ENCODE measurements at places on chromosomes 12 and 14.
A peak's percentile ranks its signal among the peaks of the same experiment; 100 is the strongest.

- no peak for DNase-seq
Measured at GRCh38 chr14:50344116-50344775, 32.1 kb downstream of the DMAC2L start.

- no peak for DNase-seq
Measured at GRCh38 chr12:28602786-28603185, 412.5 kb downstream of the CCDC91 start.

GRCh38 chr12:128594521-128594920, 229.2 kb downstream of the SLC15A4 start:
- no peak for DNase-seq

- no peak for DNase-seq
Measured at GRCh38 chr14:20468764-20469241, 403 bp upstream of the PNP start.

DNA sequence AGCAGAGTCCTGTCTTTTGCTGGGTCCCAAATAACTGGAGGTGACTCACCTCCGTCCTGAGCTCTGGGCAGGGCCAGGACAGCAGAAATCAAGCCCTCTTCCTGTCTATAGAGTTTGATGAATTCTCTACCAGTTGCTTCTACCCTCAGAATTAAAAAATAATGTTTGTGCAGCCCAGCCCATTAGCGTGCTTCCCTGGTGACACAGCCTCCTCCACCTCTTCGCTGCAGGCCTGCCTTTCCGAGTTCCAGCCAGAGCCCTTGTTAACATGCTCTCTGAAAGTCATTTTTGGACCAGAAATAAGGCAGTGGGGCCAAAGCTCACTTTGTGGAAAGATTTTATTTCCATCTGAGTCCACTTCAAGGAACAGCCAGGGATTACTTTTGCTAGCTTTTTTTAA, 94.0 kb downstream of the TBX5 start:
- no peak for DNase-seq

DNA sequence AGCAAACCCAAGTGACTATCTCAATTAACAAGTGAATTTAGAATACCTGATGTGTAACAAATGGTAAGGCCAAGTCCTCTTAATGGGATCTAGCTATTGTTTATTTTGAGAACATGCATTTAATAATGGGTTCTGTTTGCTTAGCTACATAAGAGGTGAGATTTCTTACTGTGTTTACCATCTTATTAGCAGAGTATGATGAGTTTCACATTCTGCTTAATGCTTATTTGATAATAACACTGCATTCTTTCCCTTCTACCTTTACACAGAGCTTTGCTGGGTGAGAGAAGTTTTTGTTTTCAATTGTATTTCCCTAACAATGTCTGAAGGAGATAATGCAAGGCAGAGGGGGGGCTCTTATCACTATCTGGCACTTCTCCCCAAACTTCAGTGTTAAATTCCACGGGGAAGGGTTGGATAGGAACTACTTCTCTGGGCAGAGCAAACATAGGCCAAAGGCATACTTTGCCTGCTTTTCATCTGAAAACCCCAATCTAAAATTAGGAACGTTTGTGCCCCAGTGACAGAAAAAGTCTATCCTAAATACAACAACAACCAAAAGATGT, 129.0 kb upstream of the ATXN7L3B start:
- no peak for DNase-seq

- DNase-seq = no peak
Measured at GRCh38 chr14:23633160-23633701, 2.9 kb upstream of the DHRS2 start.

- no peak for DNase-seq
Measured at GRCh38 chr14:89365061-89365801, 51.8 kb downstream of the FOXN3 start.

DNA sequence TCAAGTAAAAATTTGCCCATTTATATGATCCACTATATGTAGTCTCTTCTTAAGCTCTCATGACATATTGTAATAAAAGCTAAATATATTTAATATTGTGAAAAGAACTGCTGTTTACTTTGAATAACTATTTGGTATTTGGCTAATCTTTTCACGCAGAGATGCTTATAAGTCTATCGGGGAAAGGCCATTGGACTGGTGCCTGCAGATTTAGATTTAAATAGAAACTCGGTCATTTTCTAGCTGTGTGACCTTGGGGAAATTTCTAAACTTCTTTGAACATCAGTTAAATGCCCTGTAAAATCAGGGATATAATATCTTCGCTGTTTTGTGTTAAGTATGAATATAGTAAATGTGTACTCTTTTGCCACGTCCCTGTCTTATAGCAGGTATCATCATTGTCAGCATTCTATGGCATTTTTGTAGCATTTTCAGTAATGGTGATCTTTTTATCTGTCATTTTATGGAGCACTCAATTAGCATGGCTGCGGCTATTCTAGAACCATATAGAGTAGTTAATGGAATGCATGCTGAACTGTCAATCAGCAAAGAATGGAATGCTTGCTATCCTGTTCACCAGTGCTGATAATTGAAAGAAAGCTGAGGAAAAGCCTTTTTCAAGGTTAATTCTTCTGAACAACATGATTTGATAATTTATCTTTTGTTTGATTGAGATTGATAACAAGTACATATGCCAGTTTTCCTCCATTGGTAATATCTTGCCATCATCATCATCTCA, 181.2 kb downstream of the TMTC2 start:
- no peak for DNase-seq

DNA sequence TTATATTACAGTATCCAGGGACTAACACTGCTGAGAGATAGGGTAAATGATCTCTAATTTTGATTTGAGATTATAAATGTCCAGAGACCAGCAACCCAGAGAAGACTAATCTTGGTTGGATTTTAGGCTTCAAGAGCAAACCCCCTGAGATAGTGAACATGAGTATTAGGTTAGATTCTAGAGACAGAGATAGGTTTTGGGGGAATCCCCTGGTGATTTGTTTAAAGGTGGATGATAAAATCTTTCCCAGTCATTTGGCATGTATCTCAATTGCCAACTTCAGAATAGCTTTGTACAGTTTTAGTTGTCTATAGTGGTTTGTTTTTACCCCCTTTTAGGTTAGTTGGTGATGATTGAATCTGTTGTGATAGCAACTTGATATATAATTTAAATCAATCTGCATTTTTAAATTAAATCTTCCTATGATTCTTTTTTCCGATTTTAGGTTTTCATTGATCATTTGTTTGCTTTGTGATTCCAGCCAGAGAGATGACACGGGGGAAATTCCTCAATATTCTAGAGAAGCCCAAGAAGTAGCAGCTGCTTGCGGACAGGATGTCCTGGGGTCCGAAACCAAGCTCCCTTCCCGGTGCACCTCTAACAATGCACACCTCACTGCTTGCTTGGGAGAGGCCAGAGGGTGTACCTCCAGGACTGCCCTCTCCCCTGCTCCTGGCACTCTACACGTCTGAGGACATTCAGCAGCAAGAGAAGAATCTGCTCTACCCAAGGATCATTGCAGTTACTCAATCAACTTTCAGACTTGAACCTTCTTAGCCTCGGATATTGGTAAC, 40.6 kb upstream of the VSX2 start:
- no peak for DNase-seq

GRCh38 chr14:104222396-104223036, 84.1 kb downstream of the KIF26A start:
- no peak for DNase-seq

GRCh38 chr12:4279198-4279690, 5.7 kb downstream of the CCND2 start:
- no peak for DNase-seq

DNA sequence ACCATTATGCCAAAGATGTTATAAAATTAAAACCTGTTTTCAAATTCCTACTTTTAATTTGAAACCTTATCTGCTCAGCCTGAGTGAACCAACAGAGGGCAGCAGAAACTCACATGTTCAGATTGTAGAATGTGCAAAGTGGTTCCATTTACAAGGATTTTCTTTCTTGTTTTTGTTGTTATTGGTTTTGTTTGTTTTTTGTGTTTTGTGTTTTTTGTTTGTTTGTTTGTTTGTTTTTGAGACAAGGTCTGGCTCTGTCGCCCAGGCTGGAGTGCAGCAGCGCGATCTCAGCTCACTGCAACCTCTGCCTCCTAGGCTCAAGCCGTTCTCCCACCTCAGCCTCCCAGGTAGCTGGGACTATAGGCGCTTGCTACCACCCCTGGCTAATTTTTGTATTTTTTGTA, 22.8 kb upstream of the GARIN2 start:
- peak; percentile 43 for DNase-seq

GRCh38 chr14:33952541-33952940, 1.7 kb upstream of the EGLN3 start:
- DNase-seq = no peak

GRCh38 chr14:91349481-91350074, 68.0 kb downstream of the CCDC88C start:
- DNase-seq = no peak

DNA sequence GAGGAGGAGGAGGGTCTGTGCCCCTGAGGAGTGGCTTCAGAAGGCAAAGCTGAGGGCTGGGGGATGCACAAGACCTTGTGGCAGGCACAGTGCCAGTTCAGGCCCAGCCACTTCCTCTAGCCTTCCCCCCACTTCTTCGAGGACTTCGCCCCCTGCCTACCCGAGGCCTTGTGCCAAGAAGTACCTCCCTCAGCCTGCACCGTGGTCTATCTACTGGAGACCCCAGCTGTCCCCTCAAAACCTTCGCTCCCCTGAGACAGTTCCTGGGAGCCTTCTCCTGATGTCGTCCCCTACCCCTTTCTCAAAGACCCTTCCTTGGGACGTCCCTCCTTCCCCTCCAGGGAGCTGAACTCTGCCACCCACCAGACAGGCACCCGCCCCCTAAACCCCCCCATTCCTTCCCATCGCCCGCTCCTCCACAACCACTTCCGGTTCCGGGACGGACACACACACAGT, 604 bp downstream of the ZNF384 start:
- DNase-seq = no peak

DNA sequence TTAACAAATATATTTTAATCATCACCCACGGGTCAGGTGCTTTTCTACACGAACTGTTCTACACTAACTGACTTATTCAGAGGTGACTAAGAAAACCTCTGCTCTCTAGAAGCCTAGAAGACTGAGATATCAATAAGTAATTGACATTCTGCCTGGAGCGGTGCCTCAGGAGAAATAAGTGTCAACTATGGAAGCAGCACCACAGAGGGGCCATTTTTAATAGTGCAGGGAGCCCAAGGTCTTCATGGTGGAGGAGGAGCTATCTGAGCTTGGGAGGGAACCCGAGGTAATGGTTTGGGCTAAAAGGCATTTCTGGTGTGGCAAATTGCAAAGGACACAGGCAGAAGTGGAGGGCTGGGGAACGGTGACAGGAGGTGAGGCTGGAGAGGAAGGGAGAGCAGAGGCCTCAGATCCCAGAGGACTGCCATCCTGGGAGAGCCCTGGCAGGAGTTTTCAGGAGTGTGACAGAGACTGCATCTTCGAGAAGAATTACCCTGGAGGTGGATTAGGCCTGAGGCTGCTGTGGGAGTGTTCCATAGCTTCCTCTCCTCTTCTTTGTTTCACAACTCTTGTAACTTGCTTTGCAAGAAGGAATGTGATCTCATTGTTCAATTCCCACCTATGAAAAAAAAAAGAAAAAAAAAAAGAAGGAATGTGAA, 123.1 kb downstream of the NPAS3 start:
- no peak for DNase-seq

GRCh38 chr14:77926942-77927341, 127.0 kb downstream of the ADCK1 start:
- DNase-seq = no peak

GRCh38 chr14:22994762-22995275, 12.5 kb upstream of the AJUBA start:
- no peak for DNase-seq

- DNase-seq = no peak
Measured at GRCh38 chr12:86148071-86148470, 108.1 kb downstream of the MGAT4C start.

GRCh38 chr12:103387385-103387784, 108.4 kb downstream of the C12orf42 start:
- DNase-seq = no peak

DNA sequence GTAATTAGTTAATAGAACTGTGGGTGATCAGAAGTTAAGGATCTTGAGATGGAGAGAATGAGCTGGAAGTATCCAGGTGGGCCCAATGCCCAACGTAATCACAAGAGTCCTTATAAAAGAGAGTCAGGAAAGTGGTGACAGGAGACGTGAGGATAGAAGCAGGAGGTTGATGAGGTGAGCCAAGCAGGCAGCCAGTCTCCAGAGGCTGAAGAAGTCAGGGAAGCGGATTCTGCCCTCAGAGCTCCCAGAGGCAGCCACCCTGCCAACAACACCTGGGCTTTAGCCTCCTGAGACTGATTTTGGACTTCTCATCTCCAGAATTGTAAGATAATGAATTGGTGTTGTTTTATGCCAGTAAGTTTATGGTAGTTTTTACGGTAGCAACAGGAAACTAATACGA, 10.1 kb upstream of the SAV1 start:
- DNase-seq = no peak

GRCh38 chr12:81668475-81668874, 90.7 kb downstream of the PPFIA2 start:
- no peak for DNase-seq

DNA sequence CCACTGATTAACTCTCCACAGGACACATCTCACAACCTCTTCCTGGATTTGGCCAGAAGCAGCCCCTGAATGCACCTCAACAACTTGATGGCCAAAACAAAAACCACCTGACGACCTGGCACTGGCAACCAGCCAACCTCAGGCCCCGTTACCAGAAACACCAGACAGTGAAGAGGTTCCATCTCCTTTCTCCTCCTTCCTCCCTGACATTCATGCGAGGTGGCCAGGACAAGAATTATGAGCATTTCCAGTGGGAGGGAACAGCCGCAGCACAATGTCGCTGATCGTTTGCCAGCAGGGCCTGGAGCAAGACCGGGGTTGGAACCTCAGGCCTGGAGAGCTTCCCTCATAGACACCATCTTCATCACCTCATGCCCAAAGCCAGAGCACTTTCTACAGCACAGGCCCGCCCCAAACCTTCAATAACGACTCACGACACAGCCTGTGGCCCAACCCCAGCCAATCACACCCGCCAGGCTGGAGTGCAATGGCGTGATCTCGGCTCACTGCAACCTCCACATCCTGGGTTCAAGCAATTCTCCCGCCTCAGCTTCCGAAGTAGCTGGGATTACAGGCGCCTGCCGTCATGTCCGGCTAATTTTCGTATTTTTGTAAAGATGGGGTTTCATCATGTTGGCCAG, 48.7 kb downstream of the CCDC88C start:
- DNase-seq = no peak

DNA sequence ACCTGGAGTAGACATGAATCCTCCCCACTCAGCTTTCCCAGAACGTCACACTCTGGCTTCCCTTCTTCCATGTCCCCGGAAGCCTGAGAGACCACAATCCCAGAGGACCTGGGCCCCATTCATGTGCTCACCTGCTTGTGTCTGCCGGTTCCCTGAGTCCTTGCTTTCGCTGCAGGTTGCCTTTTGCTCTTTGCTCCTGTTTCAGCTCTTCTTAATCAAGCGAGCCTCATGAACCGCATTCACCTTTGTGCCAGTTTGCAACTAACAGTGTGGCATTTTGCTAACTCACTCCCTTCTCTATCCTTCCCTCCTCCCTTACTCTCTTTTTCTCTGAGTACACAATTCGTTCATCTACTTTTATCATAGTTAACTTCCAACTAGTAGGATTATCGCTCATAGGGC, 23.1 kb downstream of the ENTPD5 start:
- no peak for DNase-seq

Data from neural crest cell (in vitro differentiated cells).